ENCODE measurements at places on chromosomes 1 and 21.

- peak; percentile 42 for DNase-seq
Observed at GRCh38 chr1:228459091-228459993, 27.8 kb upstream of the RNF187 start.

DNA sequence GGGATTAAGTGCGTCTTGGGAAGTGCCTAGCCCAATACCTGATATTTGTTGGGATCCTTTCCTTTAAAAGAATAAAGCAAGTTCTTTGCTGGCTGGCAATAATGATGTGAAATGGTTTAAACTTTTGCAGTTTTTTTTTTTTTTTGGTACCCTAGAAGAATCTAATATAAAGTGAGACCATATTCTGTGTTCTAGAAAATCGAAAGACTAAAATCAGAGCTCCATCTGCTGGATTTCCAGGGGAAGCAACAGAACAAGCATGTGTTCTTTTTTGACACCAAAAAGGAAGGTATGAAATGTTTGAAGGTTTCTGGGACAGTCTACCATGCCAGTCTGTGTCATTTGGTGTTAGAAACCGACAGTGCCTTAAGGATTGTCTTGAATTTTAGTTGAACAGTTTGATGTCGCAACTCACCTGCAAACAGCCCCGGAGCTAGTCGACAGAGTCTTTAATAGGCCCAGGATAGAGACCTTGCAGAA is 6.4 kb downstream of the UTP11 start:
- peak; percentile 20 for DNase-seq

DNA sequence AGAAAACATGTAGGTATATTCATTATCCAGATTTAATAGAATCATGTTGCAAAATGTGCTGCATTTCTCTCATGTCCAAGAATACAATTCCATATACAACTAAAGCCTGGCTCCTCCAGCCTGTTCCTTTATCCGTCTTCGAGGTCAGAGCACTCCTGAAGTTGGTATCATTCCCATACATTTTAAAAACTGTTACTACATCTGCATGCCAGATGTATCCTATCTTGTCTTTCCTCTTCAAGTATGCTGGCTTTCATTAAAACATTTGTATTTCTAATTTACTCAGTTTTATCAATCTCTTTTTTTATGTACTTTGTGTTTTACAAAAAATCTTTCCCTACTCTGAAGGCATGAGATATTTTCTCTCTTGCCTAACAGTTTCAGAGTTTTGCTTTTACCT is 536.6 kb upstream of the USP24 start:
- DNase-seq, result no peak

GRCh38 chr1:12631571-12631970 is 12.3 kb upstream of the AADACL4 start:
- DNase-seq, result no peak

All from NCI-H1105 treated with DMSO at 0.1 percent for 48 hours (cell line).